ENCODE measurements at places on chromosomes 7 and 10. TPM values are rescaled to one million over a fixed set of nuclear protein-coding genes. Genes with fewer than 3 reads are reported as not detected.

GRCh38 chr7:23863209-23863787, 153.3 kb downstream of the STK31 start:
- no peak overlapping the region for H3K4me3 ChIP-seq
- H3K36me3 ChIP-seq = no peaks in the 10 kb centered on the region
- no peaks in the 10 kb centered on the region for H3K4me1 ChIP-seq
- no peak overlapping the region for H3K27ac ChIP-seq
- peaks cover 12% of the 10 kb centered on the region for H3K27me3 ChIP-seq

GRCh38 chr7:133117452-133117851, 35.6 kb upstream of the CHCHD3 start:
- no peaks in the 10 kb centered on the region for H3K27me3 ChIP-seq
- H3K4me3 ChIP-seq = no peak overlapping the region
- no peaks in the 10 kb centered on the region for H3K36me3 ChIP-seq
- DNase-seq = no peak

DNA sequence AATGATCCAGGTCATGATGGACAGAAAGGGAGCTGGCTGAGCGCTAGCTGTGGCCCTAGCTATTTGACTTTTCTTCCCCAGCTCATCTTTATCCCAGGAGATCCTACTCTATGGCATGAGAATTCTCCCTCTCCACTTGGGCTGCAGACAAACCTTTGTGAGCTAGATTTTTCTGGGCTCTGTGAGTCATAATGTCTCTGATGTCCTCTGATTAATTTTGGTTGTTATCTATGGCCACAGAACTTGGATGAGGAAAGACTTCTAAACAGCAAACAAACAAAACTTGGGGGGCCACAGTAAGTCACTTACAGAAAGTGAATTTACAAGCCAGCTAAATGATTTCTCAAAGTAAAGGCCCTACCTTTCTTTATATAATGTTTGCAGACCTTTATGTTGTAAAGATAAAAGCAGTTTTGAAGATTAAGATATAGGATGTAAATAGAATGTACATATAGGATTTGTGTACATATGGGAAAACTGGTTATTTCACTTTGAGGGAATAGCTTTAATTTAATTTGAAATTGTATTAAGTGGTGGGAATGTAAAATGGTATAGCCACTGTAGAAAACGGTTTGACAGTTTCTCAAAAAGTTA, 10.4 kb downstream of the ABLIM1 start:
- no peak overlapping the region for H3K27ac ChIP-seq
- no peaks in the 10 kb centered on the region for H3K4me1 ChIP-seq
- no peak for DNase-seq
- no peaks in the 10 kb centered on the region for H3K36me3 ChIP-seq
- H3K4me3 ChIP-seq = no peak overlapping the region
- H3K27me3 ChIP-seq = peaks cover 2% of the 10 kb centered on the region

DNA sequence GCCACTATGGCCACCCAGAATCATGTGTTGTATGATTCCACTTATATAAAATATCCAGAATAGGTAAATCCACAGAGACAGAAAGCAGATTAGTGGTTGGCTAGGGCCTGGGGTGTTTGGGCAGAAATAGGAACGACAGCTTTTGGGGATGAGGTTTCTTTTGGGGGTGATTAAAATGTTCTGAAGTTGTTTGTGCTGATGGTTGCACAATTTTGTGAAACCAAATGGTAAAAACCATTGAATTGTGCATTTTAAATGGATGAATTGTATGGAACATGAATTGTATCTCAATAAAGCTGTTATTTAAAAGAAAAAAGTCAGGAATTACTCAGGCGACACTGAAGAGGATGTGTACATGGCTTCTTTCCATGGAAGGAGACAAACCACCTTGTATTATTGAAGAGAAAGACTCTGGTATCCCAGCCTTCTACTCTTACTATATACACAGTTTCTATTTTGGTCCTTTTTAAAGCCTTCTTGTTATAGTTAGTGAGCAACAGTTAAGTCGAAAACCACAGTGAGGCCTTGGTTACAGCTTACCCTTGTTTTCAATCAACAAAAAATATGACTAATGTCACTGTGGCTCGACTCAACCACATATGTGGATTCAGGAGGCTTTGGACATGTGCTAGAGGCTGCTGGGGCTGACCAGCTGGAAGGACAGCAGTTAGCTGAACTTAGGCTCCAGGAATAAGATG, 57.1 kb upstream of the KMT2E start:
- H3K36me3 ChIP-seq = no peaks in the 10 kb centered on the region
- H3K4me1 ChIP-seq = peaks cover 5% of the 10 kb centered on the region
- no peak overlapping the region for H3K27ac ChIP-seq
- DNase-seq = no peak
- no peak overlapping the region for H3K4me3 ChIP-seq

GRCh38 chr10:119443970-119444660, 98.4 kb downstream of the RGS10 start:
- H3K4me1 ChIP-seq = peaks cover 15% of the 10 kb centered on the region
- no peaks in the 10 kb centered on the region for H3K27me3 ChIP-seq
- H3K36me3 ChIP-seq = peaks cover 3% of the 10 kb centered on the region
- DNase-seq = no peak

- H3K4me1 ChIP-seq = no peaks in the 10 kb centered on the region
- no peak overlapping the region for H3K4me3 ChIP-seq
- H3K36me3 ChIP-seq = no peaks in the 10 kb centered on the region
- H3K27me3 ChIP-seq = no peaks in the 10 kb centered on the region
- no peak for DNase-seq
- no peak overlapping the region for H3K27ac ChIP-seq
Measured at GRCh38 chr7:80002865-80003264, 131.8 kb upstream of the GNAI1 start.

DNA sequence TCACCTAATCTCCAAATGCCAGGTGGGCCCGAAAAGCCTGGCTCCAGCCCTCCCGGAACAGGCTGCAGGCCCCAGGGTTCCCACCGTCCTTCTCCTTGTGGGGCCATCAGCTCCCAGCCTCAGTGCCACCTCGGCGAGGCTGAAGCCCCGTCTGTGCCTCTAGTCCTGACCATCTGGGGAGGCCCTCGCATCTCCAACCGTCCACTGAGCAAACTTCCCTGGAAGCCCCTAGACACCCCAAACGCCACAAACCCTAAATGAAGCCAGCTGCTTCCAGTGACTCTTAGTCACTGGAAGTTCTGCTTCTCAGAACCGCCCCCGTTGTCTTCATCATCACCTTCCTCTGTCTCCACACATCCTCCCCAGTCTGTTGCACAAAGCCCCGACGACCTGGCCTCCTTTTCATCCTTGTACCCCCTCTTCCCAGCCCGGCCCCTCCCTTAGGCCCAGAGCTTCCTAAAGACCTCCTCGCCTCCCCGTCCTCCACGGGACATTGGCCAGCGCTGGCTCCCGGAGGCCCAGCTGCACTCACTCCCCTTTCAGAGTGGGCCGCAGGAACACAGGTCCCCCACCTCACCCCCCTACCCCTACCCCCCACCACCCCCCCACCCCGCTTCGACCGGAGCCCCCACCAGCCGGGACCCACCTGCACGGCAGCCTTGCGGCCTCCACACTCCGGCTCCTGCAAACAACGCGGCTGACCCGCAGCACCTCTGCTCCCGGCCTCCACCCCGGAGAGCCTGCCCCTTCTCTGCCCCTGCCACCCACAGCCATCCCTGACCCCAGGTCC, 1.1 kb upstream of the DIP2C start:
- no peak for DNase-seq
- H3K27me3 ChIP-seq = peaks cover 16% of the 10 kb centered on the region
- H3K36me3 ChIP-seq = no peaks in the 10 kb centered on the region
- no peak overlapping the region for H3K27ac ChIP-seq

DNA sequence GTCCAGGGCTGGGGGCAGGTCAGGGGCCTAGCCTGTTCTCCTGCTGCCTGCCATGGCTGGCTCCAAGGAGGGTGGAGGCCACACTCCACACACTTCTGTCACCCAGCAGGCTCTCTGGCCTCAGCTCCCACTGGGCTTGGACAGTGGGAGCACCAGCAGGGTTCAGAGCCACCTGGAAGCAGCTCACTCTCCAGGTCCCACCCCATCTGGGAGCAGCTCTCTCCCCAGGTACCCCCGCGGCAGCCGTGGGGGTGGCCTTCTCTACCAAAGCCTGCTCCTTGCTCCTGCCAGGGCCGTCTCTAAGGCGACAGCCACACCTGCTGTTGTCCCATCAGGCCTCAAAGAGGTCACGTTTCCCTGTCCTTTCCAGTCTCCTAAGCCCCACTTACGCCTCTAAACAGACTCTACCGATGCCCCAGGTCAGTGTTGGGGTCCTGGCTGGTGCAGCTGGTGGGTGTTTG, 142.5 kb upstream of the RET start:
- H3K36me3 ChIP-seq = no peaks in the 10 kb centered on the region
- DNase-seq = no peak

Gene ZNF862
- total RNA-seq = 15.2 TPM

Gene HOXA7
- total RNA-seq = 8.8 TPM

Gene CH25H
- not detected for total RNA-seq
